Stimulated activated CD4-positive, alpha-beta T cell treated with anti-CD3 and anti-CD28 coated beads, Interleukin-15, amount 100 ng/mL, for 48 hours (primary cell): ENCODE measurements at places on chromosomes 13 and 19.
A peak's percentile ranks its signal among the peaks of the same experiment; 100 is the strongest.

GRCh38 chr13:48121733-48122132 lies 26.8 kb upstream of the MED4 start:
- no peak for DNase-seq

DNA sequence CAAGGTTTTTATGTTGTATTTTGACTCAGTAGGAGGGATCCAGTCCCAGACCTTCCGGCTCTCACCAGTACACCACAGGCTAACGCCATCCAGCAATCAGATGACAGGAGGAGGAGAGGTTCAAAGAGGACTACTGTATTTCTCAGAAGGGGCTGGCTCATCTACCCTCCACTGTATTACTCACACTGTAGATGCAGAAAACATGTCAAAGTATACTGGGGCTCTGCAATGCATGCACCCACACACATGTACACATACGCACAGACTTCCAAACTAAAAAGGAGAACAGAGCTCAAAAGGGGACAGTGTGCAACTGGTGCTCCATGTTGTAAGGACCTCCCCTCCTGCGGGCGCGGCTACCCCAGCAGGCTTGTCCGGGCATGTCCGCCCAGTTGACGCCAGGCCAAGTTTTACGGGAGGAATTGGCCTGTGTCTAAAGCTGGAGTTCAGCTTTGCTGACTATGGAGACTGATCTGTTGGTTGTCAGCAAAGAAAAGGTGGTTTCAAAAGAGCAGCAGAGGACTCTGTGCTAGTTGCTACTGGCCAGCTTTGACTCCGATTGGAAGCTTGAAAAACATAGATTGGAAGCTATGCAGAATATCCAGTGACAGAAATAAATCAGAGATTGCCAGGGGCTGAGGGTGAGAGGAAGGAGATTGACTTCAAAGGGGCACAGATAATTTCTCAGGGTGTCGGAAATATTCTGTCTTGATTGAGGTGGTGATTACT lies 314.2 kb downstream of the DLEU7 start:
- DNase-seq: no peak

GRCh38 chr19:39969266-39969665 lies 1.7 kb upstream of the PSMC4 start:
- no peak for DNase-seq

GRCh38 chr19:44677019-44677811 lies 5.9 kb downstream of the CEACAM19 start:
- DNase-seq: no peak

DNA sequence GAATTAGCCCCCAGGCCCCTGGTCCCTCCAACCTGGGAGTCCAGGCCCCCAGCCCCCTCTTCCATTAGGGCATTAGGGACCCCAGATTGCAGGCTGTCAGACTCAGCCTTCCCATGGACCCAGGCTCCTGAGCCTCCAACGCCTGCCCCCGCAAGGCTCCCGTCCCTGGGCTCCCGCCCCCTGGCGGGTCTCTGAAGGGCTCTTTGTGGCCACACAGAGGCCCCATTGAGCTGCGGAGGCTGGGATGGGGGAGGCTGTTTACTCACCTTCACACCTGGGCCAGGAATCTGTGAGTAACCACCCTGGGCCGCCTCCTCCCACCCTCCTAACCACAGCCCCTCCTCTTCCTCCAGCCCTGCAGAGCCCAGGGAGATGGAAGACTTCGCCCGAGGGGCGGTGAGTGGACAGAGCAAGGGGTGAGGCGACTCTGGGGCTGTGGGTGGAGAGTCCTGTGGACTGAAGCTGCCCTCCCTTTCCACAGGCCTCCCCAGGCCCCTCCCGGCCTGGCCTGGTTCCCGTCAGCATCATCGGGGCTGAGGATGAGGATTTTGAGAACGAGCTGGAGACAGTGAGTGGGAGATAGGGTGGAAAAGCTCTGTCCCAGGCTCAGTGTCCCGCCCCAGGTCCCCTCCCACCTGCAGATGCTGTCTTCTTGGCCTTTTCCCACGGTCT lies 4.9 kb downstream of the ARHGEF1 start:
- peak; percentile 85 for DNase-seq

- no peak for DNase-seq
Measured at GRCh38 chr13:70729369-70729768, 621.1 kb upstream of the KLHL1 start.
